ENCODE measurements at places on chromosomes 4 and X.

- no peak for DNase-seq
These were observed 273.2 kb downstream of the IL15 start for GRCh38 chr4:141909541-141909940.

- no peak for DNase-seq
These were observed 407.9 kb upstream of the TENM3 start for GRCh38 chr4:181835348-181835747.

DNA sequence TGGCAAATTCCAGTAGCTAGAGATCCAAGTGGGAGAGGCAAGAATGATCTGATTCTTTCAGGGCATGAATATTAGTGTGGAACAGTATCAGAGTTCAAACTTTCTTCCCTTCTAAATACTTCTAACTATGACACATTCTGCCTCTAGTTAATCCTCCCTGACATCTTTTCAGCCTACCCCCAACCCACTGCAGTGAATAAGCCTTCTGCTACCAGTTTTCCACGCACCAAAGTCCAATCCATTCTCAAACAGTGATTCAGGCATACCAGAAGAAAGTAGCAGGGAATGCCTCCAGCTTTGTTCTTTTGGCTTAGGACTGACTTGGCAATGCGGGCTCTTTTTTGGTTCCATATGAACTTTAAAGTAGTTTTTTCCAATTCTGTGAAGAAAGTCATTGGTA is 155.4 kb upstream of the FTHL17 start:
- DNase-seq, result no peak

GRCh38 chr4:148312956-148313490 is 129.2 kb downstream of the NR3C2 start:
- DNase-seq, result no peak

DNA sequence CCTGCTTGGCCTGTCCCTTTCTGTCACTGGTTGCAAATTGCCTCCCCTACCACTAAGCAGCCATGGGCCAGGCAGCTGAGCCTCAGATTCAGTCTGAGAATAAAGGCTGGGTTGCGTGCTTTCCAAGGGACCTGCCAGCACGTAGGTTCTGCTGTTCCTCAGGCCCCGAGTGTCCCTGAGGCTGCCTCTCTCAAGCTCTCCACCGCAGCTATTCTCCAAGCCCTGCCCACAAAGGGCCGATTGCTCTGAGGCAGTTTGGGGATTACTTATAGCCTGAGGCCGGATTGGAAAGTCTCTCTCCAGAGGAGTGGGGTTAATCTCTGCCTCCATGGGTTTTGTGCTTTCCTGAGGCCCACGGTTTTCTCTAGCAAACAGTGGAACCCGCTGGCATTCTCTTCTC is 590.7 kb downstream of the BCOR start:
- no peak for DNase-seq

- no peak for DNase-seq
These were observed 125.0 kb downstream of the BMPR1B start for GRCh38 chr4:94882756-94883155.

- DNase-seq, result no peak
These were observed 1233.3 kb upstream of the PABPC4L start for GRCh38 chr4:135434936-135435335.

DNA sequence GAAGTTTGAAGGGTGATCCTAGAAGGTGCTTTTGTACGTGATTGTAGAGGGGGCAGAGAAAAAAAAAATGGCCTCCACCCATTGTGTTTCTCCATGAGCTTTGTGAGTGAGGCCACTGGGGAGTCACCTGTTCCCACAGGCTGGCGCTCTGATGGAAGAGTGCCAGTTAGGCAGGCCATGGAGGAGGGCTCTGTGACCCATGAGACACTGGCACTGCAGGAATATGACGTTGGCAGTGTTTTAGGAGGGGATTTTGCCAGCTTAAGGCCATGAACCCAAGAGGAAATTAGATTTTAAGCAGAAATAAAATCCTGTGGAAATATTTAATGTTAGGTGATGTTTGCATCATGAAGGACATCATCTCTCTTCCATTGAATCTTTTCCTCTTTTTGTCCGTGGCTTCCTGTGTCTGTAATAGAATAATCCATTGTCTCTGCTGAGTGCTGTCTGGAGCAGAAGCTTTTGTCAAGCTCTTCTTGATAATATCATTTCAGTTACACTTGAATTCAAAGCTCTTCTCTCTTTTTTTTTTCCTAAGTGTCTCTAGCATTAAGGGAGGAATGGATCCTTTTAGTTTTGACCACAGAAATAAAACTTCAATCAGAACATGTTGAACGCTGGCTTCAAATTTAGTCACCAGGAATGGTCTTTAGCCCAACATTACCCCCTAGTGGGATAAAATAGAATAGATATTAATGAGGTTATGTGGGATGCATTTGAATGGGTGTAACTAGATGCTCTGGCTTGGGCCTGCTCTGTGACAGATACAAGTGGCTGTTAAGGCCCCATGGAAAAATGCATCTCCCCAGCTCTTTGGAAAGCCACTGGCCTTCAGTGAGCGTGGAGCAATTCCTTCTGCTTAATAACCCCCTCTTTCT is 41.0 kb upstream of the UCP1 start:
- peak; percentile 59 for DNase-seq

- no peak for DNase-seq
These were observed 400.8 kb downstream of the GPM6A start for GRCh38 chr4:175411251-175411650.

DNA sequence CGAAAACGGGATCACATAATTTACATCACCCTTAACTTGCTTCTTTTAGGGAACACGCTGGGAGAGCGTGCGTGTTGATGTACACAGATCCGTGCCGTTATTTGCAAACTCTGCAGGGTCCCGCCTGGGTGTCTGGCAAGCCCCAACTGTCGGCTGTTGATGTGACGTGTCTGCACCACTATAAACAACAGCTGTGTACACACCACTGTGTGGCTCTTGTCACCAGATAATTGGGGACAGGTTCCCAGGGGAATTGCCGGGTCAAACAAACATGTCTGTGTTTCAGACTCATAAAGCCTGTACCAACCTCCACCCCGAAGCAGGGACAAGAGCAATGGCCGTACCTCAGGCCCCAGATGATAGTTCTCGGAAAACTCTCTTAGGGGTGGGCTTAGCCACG is 105.0 kb upstream of the AFAP1 start:
- no peak for DNase-seq

DNA sequence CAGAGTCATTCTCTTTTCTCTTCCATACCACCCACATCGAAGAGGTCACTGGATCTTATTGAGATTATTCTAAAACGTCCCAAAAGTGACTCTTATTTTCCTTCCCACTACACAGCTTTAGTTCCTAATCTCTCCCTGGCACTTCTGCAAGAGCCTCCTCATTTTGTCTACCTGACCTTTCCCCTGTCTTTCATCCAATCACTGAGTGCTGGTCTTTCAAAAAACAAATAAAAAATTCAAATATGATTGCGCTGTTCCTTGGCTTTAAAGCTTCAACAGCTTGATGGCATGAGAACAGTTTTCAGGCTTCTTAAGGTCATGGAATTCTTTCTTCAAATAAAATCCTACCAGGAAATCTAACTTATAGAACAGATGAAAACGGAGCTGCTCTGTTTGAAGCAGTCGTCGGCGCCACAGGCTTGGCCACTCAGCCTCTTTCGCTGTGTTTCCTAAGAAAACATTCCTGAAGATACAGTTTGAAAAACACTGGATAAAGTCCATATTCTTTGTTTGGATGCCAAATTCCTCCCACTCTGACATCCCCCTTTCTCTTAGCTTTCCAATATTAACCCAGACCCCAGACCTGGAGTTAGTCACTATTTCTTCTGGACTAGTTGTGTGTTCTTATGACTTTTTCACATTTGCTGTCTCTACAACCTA is 12.5 kb downstream of the SYTL5 start:
- no peak for DNase-seq

GRCh38 chrX:111191598-111191997 is 78.7 kb downstream of the CAPN6 start:
- DNase-seq, result no peak

- no peak for DNase-seq
These were observed 396.8 kb downstream of the TRAM1L1 start for GRCh38 chr4:116688536-116688935.

GRCh38 chr4:84032372-84032771 is 466.7 kb downstream of the NKX6-1 start:
- DNase-seq, result no peak

- peak; percentile 18 for DNase-seq
These were observed 34.2 kb downstream of the CCDC149 start for GRCh38 chr4:24878636-24879016.

- no peak for DNase-seq
These were observed 110.3 kb upstream of the MAP3K15 start for GRCh38 chrX:19625612-19626011.

- DNase-seq, result peak; percentile 32
These were observed 2.3 kb upstream of the UBA1 start for GRCh38 chrX:47191331-47191730.

DNA sequence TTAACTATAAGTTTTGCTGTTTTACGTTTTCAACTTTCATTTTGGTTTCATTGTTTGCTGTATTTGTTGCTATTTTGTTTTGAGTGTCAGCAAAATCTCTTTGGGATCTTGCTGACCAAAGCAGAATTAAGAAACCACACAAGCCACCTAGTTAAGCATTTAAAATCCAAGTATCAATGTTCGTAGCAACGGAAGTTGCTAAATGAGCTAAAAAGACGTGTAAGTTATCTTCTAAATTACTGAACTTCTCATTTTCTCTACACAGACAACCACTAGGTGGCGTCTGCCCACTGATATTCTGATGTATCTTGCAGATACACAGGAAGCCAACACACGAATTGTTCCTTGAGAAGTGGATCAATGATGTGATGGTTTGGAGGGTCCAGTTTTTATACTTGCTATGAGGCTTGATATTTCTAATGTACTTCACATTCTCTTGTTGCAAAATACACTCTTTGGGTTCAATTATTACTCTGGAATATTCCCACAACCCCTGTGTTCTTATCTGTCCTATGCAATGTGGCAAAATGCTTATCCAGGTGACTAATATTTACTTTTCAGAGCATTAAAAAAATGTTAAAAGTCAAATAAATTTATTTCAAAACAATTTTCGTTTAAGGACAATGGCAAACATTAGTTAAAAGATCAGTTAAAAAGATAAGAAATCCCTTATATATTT is 250.5 kb downstream of the TECRL start:
- peak; percentile 86 for DNase-seq

DNA sequence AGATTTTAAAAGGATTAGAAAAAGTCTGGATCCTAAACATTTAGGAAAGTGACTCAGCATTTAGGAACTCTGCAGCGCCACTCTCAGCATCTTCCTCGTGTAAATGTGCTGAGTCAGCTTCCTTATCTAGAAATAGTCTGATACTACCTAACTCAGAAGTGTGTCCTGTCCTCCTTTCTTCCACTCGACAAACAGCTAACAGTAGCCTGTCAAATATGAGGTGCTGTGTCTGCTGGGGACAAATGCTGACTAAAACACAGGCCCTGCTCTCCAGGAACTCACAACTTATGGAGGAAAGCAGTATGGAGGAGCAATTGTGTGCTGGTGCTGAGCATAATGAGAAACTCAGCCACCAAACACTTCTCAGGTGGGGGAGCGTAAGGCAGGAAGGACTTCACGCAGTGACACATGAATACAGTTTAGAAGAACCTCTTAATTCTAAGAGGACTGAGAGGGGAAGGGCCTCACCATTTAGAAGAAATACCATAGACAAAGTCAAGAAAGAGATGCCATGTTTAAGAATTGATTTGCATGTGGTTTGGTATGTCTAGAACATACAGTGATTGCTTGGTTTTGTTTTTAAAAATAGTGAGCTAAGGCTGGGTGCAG is 125.3 kb downstream of the SOWAHB start:
- DNase-seq, result peak; percentile 41

DNA sequence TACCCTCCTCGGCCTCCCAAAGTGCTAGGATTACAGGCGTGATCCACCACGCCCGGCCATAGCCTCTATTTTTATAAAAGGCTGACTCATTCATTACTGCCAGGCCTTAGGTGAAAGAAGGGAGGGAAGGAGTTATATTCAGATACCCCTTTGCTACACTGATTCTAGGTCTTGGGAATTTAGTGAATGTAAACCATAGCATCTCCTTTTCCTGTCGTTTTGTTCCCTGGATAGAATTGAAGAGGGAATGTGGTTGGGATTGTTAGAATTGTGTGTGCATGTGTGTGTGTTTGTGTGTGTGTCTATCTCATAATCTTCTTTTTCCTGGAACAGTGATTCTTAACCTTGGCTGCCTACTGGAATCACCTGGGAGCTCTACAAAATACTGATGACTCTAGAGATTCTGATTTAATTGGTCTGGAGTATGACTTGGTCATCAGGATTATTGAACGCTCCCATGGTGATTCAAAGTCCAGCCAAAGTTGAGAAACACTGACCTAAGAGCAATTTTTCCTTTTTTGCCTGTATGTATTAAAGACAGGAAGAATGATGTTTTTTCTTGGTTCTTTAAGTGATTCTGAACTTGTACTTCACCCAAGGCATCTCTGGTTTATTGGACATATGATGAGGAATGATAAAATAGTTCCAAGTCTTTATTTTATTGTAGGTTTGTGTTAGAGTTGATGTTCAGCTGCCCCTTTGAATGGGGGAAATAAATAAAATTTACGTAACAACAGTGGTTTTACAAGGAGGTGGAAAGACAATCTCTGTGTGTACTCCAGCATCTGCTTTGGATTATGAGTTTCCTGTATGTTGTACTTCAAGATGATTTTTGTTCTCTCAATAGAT is 37.0 kb downstream of the NAP1L5 start:
- DNase-seq, result no peak

DNA sequence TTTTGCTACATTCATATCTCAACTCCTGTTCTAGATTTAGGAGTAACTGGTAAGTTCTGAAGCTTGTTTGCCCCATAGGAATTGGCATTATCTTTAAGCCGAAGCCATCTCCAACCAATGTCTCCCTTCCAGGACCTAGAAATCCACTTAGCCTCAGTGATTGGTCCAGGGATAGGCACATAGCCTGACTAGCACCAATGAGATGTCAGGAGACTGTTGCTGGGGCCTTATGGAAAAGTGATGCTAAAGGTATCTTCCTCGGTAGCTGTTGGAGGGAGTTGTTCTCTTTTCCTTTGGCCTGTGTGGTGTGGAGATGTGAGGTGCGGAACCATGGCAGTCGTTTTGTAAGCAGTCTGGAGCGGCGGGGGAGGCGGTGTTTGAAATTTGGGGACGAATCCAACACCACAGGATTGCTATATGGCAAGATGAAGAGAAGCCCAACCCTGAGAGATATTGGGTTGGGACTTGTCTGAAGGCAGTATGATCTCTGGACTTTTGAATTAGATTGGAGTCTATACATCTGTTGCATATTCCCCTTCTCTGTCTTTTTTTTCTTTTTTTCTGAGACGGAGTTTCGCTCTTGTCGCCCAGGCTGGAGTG is 109.8 kb upstream of the ATP6AP2 start:
- peak; percentile 47 for DNase-seq

DNA sequence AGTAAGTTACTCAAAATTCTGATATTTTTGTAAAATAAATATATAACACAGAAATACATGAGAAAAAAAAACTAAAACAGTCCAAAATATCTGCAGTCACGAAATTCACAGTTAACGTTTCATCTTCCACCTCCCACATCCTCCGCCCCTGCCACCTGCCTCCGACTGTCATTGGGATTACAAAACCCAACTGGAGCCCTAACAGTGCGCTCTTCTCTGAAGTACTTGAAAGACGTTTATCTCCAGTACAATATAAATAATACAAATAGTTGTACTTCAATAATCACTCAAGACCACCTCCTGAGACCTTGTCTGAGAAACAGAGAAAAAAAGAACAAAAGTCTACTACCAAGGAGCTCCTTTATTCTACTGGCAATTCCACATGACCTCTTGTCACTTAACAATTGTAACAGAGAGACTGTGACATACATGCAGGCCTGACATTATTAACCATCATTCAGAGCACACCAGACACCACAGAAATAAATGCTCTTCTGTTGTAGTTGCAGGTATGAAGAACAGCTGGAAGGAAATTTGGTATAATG is 280.6 kb downstream of the PPP3CA start:
- DNase-seq, result no peak

Measured in GM23338 (cell line).